ENCODE measurements at places on chromosomes 5 and 9. TPM values are rescaled to one million over a fixed set of nuclear protein-coding genes. Genes with fewer than 3 reads are reported as not detected.

DNA sequence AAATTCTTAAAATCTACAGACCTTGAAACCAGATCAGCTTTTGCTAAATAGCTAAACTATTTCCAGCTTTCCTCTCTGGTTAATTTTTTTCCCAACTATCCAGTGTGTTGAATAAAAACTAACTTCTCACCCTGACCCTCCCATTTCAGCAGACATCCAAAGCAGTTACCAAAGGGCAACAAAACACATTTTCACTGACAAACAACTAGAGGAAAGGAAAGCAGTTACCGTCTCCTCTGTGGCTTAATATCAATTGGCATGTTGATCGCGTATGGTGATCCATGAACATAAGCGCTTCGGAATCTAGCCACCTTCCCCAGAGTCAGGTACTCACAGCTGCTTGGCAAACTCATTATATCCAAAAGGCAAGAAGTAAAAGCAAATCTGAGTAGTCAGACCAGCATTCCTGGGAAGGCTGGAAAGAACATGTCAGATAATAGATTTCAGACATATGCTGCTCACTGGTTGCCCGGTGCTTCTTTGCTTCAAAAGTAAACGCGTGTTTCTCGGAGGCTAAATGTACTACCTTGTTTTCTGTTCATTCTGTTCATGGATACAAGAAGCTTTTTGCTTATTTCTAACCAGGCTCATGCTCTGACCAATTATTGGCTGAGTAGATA, 463.4 kb downstream of the PDE4D start:
- DNase-seq: no peak

- DNase-seq: no peak
Measured at GRCh38 chr5:67204821-67205220, 8.2 kb upstream of the CD180 start.

- DNase-seq: no peak
Measured at GRCh38 chr5:174425271-174425963, 299.0 kb upstream of the MSX2 start.

DNA sequence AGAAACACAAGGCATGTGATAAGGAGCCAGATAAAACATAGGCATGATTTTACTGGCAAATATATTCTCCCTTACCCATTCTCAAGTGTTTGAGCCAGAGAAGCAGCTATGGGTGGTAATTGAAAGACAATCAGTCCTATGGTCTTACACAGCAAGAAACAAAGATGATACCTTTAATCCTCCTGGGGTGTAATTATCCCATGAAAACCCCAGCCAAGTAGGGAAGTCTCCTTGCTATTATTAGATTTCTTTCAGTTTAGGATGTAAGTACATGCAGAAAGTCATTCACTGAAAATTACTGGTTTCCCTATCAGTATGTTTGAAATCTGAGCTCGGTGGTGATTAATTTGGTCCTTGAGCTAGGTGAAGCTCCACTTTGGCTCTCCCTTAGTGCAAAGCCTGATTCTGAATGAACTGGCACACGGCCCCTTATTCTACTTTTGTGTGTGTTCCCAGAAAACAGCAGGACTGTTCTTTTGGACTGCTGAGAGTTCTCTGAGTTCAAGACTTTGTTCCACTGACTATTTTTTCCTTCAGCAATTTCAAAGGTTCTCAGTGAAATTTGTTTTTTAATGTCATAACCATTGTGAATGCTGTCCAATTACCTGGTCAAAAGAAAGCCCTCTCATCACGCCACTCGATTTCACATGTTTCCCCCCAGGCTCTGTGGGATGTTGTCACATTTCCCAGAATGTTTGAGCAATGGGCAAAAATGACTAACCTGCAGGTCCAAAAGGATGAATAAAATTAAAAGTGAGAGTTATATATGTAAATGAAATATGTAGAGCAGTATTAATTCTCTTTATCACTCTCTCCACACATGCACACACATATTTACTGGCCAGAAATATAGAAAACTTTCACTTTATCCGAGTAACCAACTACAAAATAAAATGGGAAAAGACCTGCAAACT, 343.0 kb downstream of the RAB3C start:
- DNase-seq: no peak

DNA sequence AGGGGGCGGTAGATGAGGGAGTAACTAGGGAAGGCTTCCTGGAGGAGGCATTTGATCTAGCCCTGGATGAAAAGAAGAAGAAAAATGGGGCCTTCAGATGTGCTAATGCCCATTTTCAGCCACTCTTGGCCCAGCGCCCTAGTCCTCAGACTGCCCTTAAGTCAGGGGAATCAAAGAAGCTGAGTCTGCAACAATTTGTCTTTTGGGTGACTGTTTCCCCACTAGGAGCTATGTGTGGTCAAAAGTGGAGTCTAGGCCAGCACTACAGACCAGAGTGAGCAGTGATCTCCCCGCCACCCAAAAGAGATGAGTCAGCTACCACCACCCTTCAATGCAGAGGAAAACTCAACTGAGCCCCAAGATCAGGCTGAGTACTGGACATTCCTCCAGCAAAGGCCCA, 542.1 kb downstream of the BNC2 start:
- DNase-seq: no peak

- DNase-seq: no peak
Measured at GRCh38 chr9:76617497-76618175, 146.6 kb upstream of the PCA3 start.

- DNase-seq: no peak
Measured at GRCh38 chr5:173056783-173057061, 570 bp downstream of the CREBRF start.

The EEIG1 gene
- total RNA-seq: 24.2 TPM

The DIPK1B gene
- 26.3 TPM for total RNA-seq

The MOB3B gene
- 15.6 TPM for total RNA-seq

The TMEM252 gene
- 0.69 TPM for total RNA-seq

The GFPT2 gene
- 118 TPM for total RNA-seq

Data from uterus (tissue), 4 donors.